ENCODE measurements at places on chromosomes 12 and 14. TPM values are rescaled to one million over a fixed set of nuclear protein-coding genes. Genes with fewer than 3 reads are reported as not detected.

BHLHE41 gene
- total RNA-seq: 2.6 TPM

STYX gene
- 10.2 TPM for total RNA-seq

TSPAN19 gene
- not detected for total RNA-seq

ITGB7 gene
- total RNA-seq: 66.0 TPM

FOXM1 gene
- total RNA-seq: 15.2 TPM

DDX54 gene
- total RNA-seq: 126 TPM

GPR65 gene
- 1.7 TPM for total RNA-seq

Measured in Peyer's patch (tissue), 4 donors.